Neural crest cell (in vitro differentiated cells): ENCODE measurements at places on chromosomes 1 and 21. TPM values are rescaled to one million over a fixed set of nuclear protein-coding genes. Genes with fewer than 3 reads are reported as not detected.

Gene OR2T12
- not detected in 2 replicates for total RNA-seq

Gene TFF1
- total RNA-seq = not detected in 2 replicates

Gene DCDC2B
- total RNA-seq = not detected in 2 replicates

Gene PGLYRP4
- total RNA-seq = not detected in 2 replicates

Gene TAS1R1
- not detected in 2 replicates for total RNA-seq

Gene RBM11
- total RNA-seq = 0.36 and 0.65 TPM in 2 replicates

Gene LCE1C
- not detected in 2 replicates for total RNA-seq
